Omental fat pad (tissue), 4 donors: ENCODE measurements at places on chromosomes 12 and 14. TPM values are rescaled to one million over a fixed set of nuclear protein-coding genes. Genes with fewer than 3 reads are reported as not detected.

Gene KLRC2
- 0.69 TPM for total RNA-seq

DNA sequence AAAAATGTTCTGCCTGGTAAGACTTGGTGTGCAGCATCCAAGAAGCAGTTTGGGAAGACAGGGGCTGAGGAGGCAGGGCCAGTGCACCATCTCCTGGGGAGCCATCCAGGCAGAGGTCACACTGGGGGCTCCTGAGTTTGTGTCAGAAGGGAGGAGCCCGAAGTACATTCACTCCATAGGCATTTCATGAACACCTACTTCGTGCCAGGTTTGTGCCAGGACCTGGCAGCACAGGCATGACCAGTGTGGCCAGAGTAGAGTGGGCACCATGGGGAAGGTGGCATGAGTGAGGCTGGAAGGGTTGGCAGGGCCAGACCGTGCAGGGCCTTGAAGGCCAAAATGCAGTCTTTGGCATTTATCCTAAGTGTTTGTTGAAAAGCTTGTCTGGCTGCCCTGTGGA, 86.5 kb upstream of the RIN3 start:
- DNase-seq, result no peak

GRCh38 chr12:104182144-104182543, 33.4 kb upstream of the TXNRD1 start:
- no peak for DNase-seq

Gene DACT1
- 2.7 TPM for total RNA-seq

Gene CISTR
- not detected for total RNA-seq

DNA sequence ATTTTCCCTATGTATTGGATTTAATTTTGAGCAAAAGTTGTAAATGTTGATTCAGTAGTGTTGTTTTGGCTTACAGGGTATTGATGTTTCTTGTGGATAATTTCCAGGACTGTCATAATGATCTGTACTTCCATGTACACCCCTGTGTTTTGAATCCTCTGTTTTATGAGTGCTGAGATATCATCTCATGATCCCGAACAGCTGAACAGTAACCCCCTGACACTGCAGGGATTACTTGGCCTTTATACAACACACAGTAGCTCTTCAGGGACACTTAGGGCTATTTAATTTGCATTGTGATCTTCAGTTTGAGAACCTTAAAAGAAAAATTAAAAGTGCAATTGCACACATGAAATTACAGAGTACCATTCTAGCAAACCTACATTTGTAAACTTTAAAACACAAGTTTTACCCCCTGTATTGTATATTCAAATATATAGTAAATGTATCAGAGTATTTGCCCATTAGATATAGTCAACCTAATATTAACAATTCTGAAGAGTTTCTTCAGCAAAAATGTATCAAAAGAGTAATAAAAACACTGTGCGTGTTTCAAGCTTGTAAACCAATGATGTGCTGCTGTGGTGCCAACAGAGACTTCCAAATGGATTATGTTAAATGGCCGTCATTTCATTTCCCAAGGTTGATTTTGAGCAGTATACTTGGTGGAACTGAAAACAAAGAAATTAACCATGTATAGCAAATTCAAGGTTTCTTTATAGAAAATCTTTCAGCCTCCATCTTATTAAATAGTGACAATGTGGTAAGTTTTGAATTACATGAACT, 27.9 kb upstream of the MYF6 start:
- DNase-seq, result no peak

GRCh38 chr12:46071335-46071734, 81.0 kb upstream of the SCAF11 start:
- no peak for DNase-seq
